A549 treated with CpdA at 1 μM for 4 hours (cell line): ENCODE measurements at places on chromosomes 2 and 18. TPM values are rescaled to one million over a fixed set of nuclear protein-coding genes. Genes with fewer than 3 reads are reported as not detected.

Gene UXS1
- 53.5 to 57.2 TPM (median 57.1 TPM) in 5 replicates for total RNA-seq

Gene POTEI
- total RNA-seq: 0.01 TPM in 1 of 5 replicates, not detected in the others

Gene SCN3A
- total RNA-seq: 0.02 to 0.04 TPM (median 0.02 TPM) in 3 of 5 replicates, not detected in the others

Gene EDAR
- 0.01 TPM in 1 of 5 replicates, not detected in the others for total RNA-seq

Gene CROCC2
- not detected in 5 replicates for total RNA-seq

Gene B3GNT7
- total RNA-seq: 1.4 to 1.8 TPM (median 1.6 TPM) in 5 replicates

Gene CIDEA
- total RNA-seq: not detected in 5 replicates

Gene ABCA12
- 0.10 to 0.21 TPM (median 0.17 TPM) in 5 replicates for total RNA-seq

Gene GBX2
- 2.2 to 3.7 TPM (median 2.6 TPM) in 5 replicates for total RNA-seq

Gene AOX1
- 2.5 to 3.8 TPM (median 2.9 TPM) in 5 replicates for total RNA-seq

Gene TUBA3D
- not detected in 5 replicates for total RNA-seq

Gene CNDP1
- total RNA-seq: not detected in 5 replicates

Gene UGT1A10
- total RNA-seq: 0.02 to 0.26 TPM (median 0.21 TPM) in 3 of 5 replicates, not detected in the others

Gene SPRED2
- total RNA-seq: 29.6 to 33.3 TPM (median 32.3 TPM) in 5 replicates

Gene PLA2R1
- 1.9 to 2.6 TPM (median 2.6 TPM) in 5 replicates for total RNA-seq

Gene MARCO
- 0.09 to 0.11 TPM in 2 of 5 replicates, not detected in the others for total RNA-seq

Gene ABCB6
- total RNA-seq: 22.7 to 35.5 TPM (median 32.1 TPM) in 5 replicates

Gene LRPPRC
- total RNA-seq: 90.0 to 106 TPM (median 103 TPM) in 5 replicates

Gene ITGA6
- 37.1 to 48.4 TPM (median 43.9 TPM) in 5 replicates for total RNA-seq

Gene DNAJC5G
- not detected in 5 replicates for total RNA-seq

Gene ALLC
- total RNA-seq: 0.06 TPM in 1 of 5 replicates, not detected in the others

Gene CENPA
- 45.4 to 62.8 TPM (median 52.8 TPM) in 5 replicates for total RNA-seq

Gene CCDC148
- total RNA-seq: 0.14 to 0.78 TPM (median 0.39 TPM) in 5 replicates

Gene PSMA8
- total RNA-seq: not detected in 5 replicates

Gene NGEF
- 14.6 to 20.9 TPM (median 19.1 TPM) in 5 replicates for total RNA-seq

Gene FAM124B
- total RNA-seq: not detected in 5 replicates
